Activated T-helper 2 cell treated with anti-CD3 and anti-CD28 coated beads, Interferon-gamma antibody, Interleukin-2, Interleukin-4, amounts not matched to agents 10 μg/mL and 5 μg/mL and 100 μg/mL, durations not matched to agents 14 hours and 24 hours and 36 hours (primary cell): ENCODE measurements at places on chromosomes 2 and 18. TPM values are rescaled to one million over a fixed set of nuclear protein-coding genes. Genes with fewer than 3 reads are reported as not detected.

CDH2 gene
- 0.07 TPM in 1 of 2 replicates, not detected in the other for total RNA-seq

GRHL1 gene
- total RNA-seq = 0.90 and 1.4 TPM in 2 replicates

- DNase-seq = no peak
- H3K36me3 ChIP-seq = no peaks in the 10 kb centered on the region
- H3K4me3 ChIP-seq = no peak overlapping the region
- H3K27ac ChIP-seq = no peak overlapping the region
Observed at GRCh38 chr2:56757884-56758545, 574.2 kb downstream of the CCDC85A start.

DNA sequence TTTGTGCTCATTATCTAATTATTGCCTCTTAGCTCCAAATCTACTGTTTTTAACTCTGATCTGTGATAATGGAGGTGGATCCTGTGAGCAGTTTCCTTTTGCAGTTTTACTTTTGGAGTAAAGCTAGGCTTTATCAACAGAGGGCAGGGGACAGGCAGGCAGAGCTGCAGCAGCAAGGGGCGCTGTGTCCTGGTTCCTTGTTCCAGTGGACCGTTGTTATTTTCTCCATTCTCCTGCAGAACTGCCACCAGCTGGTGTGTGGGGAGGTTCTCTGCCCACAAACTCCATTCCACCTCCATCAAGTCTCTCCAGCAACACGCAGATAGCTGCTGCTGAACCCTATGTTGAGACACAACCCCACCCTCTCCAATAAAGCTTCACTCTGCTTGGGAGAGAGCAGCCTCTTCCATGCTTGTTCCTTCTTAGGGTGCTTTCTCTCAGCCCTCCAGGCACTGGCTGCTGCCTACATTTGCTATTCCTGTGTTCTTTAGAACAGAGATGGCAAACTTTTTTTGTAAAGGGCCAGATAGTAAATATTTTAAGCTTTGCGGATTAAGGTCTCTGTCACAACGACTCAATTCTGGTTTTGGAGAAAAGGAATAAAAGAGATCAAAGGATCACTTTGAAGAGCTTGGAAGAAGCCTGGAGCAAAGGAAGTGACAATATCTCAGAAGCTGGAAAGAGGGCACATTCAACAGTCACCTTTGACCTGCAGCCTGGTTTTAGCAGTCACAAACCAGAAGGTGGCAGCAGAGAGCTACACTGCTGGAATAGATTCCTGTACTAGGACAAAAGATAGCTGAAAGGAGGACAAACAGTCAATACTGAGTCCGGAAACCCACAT is 208.8 kb downstream of the CCDC178 start:
- peak; percentile 29 for DNase-seq
- no peaks in the 10 kb centered on the region for H3K36me3 ChIP-seq
- no peak overlapping the region for H3K4me3 ChIP-seq

DNA sequence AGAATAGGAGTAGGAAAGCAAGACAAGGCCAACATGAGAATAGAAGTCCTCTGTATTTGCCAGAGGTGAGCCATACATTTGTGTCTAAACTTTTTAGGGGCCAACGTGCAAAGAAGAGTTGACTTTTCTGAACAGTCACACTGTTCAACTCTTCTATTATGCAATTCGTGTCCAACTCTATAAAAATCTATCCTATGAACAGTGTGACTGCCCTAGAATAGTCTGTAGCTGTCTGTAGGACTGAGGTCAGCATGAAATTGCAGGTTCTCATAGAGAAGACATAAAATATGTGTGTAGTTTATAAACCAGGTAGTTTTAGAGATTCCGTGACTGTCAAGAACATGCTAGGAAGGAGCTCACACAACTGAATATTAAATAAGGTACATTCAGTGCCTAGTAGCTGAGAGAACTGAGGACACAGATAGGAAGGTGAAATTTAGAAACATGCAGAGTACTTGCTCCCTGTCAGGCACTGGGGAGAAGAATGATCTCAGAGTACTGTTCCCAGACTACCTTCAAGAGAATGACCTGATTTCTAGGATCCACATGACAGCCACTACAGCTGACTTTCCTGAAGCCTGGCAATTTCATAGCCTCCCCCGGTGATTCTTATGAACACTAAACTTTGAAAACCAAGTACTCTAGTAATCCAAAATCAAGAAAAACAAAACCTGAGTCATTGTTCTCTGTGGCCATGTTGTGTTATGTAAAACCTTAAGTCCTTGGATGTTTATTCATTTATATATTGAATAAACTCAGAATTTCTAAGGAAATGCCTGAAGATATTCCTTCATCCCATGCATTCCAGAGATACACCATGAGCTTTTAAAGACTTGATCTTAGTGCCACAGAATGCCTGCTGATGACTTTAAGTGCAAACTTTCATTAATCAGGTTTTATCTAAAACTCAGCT is 201.5 kb upstream of the BOD1L2 start:
- no peaks in the 10 kb centered on the region for H3K36me3 ChIP-seq
- H3K27me3 ChIP-seq = no peaks in the 10 kb centered on the region
- no peaks in the 10 kb centered on the region for H3K4me1 ChIP-seq
- DNase-seq = no peak
- no peak overlapping the region for H3K27ac ChIP-seq

GRCh38 chr18:25535495-25535894 is 183.5 kb upstream of the ZNF521 start:
- DNase-seq = no peak
- no peak overlapping the region for H3K27ac ChIP-seq
- H3K36me3 ChIP-seq = no peaks in the 10 kb centered on the region
- no peaks in the 10 kb centered on the region for H3K4me1 ChIP-seq
- no peak overlapping the region for H3K4me3 ChIP-seq

GRCh38 chr2:100978582-100979191 is 23.4 kb upstream of the RPL31 start:
- DNase-seq = no peak
- no peaks in the 10 kb centered on the region for H3K27me3 ChIP-seq
- H3K4me1 ChIP-seq = no peaks in the 10 kb centered on the region
- no peak overlapping the region for H3K27ac ChIP-seq
- H3K4me3 ChIP-seq = no peak overlapping the region
- H3K36me3 ChIP-seq = no peaks in the 10 kb centered on the region

GRCh38 chr18:50190926-50191325 is 4.0 kb downstream of the MYO5B start:
- H3K36me3 ChIP-seq = no peaks in the 10 kb centered on the region
- H3K27me3 ChIP-seq = peaks cover 54% of the 10 kb centered on the region
- no peak overlapping the region for H3K27ac ChIP-seq

DNA sequence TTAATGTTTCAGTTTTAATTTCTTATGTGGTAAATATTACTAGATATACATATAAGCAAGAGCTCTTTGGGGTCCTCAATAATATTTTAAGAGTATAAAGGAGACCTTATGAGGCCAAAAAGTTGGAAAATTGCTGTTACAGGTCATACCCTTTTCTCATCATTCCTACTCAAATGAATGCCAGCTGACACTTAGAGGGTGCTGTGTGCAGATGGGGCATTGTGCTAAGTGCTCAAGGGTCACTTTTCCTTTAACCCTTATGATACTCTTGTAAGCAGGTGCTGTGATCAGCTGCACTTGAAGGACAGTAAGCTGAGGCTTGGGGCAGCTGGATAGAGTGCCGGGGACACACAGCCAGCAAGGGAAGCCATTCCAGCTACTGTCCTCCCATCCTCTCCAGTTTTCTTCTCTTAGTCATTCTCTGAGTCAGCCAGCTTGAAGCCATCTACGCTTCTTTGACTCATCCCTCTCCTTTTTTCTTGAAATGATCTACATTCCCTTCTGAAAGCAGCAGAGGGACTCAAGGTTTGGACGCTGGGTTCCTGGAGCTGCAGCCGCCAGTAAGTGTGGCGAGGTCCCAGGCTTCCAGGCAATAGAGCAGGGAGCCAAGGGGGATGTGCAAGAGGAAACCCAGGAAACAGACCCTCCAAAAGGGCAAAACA is 42.0 kb upstream of the CREB1 start:
- H3K27me3 ChIP-seq = no peaks in the 10 kb centered on the region
- peaks cover 12% of the 10 kb centered on the region for H3K4me1 ChIP-seq
- no peak overlapping the region for H3K4me3 ChIP-seq
- DNase-seq = no peak
- no peaks in the 10 kb centered on the region for H3K36me3 ChIP-seq

DNA sequence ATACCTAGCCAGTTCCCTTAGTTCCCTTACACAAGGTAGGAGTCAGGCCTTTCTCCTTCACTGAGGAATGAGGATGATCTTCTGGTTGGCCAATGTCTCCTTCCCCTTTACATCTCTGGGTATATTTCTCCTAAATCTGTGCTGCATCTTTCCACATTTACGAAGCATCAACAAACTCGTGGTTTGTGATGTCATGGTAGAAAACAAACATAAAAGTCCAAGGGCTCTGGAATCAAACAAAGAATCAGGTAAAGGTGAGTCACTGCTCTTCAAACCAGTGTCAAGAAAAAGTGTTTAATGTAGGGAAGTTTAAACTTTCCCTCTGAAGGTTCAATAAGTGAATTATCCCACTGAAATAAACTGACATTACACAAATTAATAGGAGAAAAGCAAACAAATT is 122.9 kb downstream of the METTL8 start:
- no peak for DNase-seq
- H3K36me3 ChIP-seq = peaks cover 37% of the 10 kb centered on the region
- H3K4me1 ChIP-seq = peaks cover 8% of the 10 kb centered on the region
- no peak overlapping the region for H3K27ac ChIP-seq
- H3K27me3 ChIP-seq = no peaks in the 10 kb centered on the region

MC4R gene
- total RNA-seq = not detected in 2 replicates

- H3K27me3 ChIP-seq = no peaks in the 10 kb centered on the region
- no peaks in the 10 kb centered on the region for H3K36me3 ChIP-seq
- no peak overlapping the region for H3K4me3 ChIP-seq
- H3K4me1 ChIP-seq = no peaks in the 10 kb centered on the region
- no peak overlapping the region for H3K27ac ChIP-seq
Observed at GRCh38 chr2:133788386-133788785, 220.1 kb upstream of the NCKAP5 start.

GPBAR1 gene
- 0.41 and 0.87 TPM in 2 replicates for total RNA-seq

DNAJC5G gene
- not detected in 2 replicates for total RNA-seq

HOXD11 gene
- total RNA-seq = not detected in 2 replicates

GRCh38 chr18:47758000-47758399 is 172.5 kb downstream of the SMAD2 start:
- H3K27ac ChIP-seq = no peak overlapping the region
- H3K36me3 ChIP-seq = no peaks in the 10 kb centered on the region
- H3K27me3 ChIP-seq = peaks cover 19% of the 10 kb centered on the region

GRCh38 chr2:118705032-118705431 is 142.4 kb downstream of the EN1 start:
- no peak for DNase-seq
- H3K36me3 ChIP-seq = no peaks in the 10 kb centered on the region
- H3K27ac ChIP-seq = no peak overlapping the region
- no peaks in the 10 kb centered on the region for H3K4me1 ChIP-seq
- no peak overlapping the region for H3K4me3 ChIP-seq

DNA sequence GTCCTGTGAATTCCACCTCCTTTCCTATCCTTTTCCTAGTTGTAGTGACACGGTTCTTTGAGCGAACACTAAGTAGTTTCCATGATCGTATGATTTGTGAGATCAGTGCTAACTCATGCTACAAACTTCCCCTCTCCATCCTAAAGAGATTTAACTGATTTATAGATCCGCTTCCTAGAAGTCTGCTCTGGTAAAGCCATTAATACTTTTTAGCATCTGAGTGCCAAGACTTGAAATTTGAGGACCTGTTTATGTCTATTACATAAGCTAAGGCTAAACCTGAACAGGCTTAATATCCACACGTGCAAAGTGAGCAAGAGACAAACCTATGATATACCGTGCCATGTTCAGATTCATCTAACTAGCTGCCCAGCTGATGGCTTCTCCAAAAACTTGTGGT is 14.9 kb downstream of the PROKR1 start:
- peaks cover 39% of the 10 kb centered on the region for H3K4me1 ChIP-seq
- no peak overlapping the region for H3K4me3 ChIP-seq
- DNase-seq = no peak

GRCh38 chr2:126906781-126907180 is 8.1 kb downstream of the TEX51 start:
- H3K27me3 ChIP-seq = no peaks in the 10 kb centered on the region
- H3K36me3 ChIP-seq = no peaks in the 10 kb centered on the region
- no peak overlapping the region for H3K27ac ChIP-seq
- H3K4me3 ChIP-seq = no peak overlapping the region
- H3K4me1 ChIP-seq = no peaks in the 10 kb centered on the region

- no peak overlapping the region for H3K4me3 ChIP-seq
- peaks cover 45% of the 10 kb centered on the region for H3K36me3 ChIP-seq
- H3K4me1 ChIP-seq = peaks cover 26% of the 10 kb centered on the region
- no peak overlapping the region for H3K27ac ChIP-seq
Observed at GRCh38 chr2:102397209-102397608, 25.8 kb upstream of the IL18RAP start.

GRCh38 chr2:232802091-232802490 is 25.7 kb upstream of the KCNJ13 start:
- DNase-seq = no peak
- H3K27ac ChIP-seq = no peak overlapping the region
- no peaks in the 10 kb centered on the region for H3K4me1 ChIP-seq
- H3K4me3 ChIP-seq = no peak overlapping the region
- H3K27me3 ChIP-seq = no peaks in the 10 kb centered on the region

- peaks cover 64% of the 10 kb centered on the region for H3K4me1 ChIP-seq
- no peak for DNase-seq
- H3K27ac ChIP-seq = peak overlapping the region; percentile 67
- peaks cover 61% of the 10 kb centered on the region for H3K36me3 ChIP-seq
- H3K4me3 ChIP-seq = peak overlapping the region; percentile 95
Observed at GRCh38 chr2:191148281-191148680, 2.5 kb downstream of the STAT4 start.

DNA sequence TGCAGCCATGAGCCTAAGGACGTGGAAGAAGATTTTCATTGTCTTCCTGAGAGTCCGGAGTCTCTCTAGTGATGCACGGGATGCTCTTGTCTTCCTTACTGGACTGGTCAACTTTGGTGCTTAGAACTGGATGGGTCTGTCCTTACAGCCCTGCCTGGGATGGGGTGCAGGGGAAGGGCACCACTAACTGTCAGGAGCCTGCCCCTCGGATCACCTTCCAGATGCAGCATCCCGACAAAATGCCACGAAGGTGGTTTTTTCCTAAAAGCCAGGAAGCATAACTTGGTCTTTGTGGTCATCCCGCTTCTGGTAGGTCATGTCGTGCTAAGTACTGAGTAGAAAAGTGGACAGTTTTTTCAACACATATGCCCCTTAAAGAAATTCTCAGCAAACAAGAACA is 207.4 kb upstream of the TWIST2 start:
- no peak overlapping the region for H3K4me3 ChIP-seq
- no peaks in the 10 kb centered on the region for H3K36me3 ChIP-seq
- peaks cover 2% of the 10 kb centered on the region for H3K27me3 ChIP-seq
- no peak overlapping the region for H3K27ac ChIP-seq

GRCh38 chr2:22326250-22326649 is 1058.7 kb upstream of the KLHL29 start:
- H3K4me1 ChIP-seq = no peaks in the 10 kb centered on the region
- H3K36me3 ChIP-seq = no peaks in the 10 kb centered on the region
- no peak overlapping the region for H3K27ac ChIP-seq
- no peaks in the 10 kb centered on the region for H3K27me3 ChIP-seq
- DNase-seq = no peak
- no peak overlapping the region for H3K4me3 ChIP-seq
